Activated CD4-positive, alpha-beta T cell treated with anti-CD3 and anti-CD28 coated beads, Interleukin-2, amount 50 U/mL, for 16 hours (primary cell): ENCODE measurements at places on chromosomes 12 and 14.

GRCh38 chr12:85836197-85837090 lies at the start of gene RASSF9:
RASSF9 (minus strand) TSS chr12:85836409; CDS start chr12:85836201, 208 bp downstream.
- DNase-seq: no peak

DNA sequence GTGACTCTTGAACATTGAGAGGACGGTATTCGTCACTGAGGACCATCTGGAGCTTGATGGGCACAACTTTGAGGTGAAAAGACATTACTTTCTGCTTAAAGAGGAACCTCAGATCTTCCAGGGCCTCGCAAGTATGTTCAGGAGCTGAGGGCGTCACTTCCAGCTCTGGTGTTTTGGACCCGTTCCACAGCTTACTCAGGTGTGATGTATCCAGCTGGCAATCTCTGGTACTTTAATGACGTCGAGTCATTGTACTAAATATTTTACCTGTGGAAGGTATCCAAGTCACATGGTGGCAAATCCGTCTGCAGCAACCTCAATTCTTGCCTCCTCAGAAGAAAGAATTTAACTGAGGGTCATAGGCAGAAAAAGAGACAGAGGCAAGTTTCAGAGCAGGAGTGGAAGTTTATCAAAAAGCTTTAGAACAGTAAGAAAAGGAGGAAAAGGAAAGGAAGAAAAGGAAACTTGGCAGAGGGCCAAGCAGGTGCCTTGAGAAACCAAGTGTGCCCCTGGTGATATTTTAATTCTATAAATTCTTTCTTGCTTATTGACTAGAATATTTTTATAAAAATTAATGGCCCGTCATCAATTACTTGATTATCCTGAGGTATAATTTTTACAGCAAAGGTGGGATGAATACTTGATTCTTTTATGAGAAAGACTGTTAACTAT lies 250.6 kb downstream of the AEBP2 start:
- no peak for DNase-seq

GRCh38 chr12:58443273-58443980 lies 476.9 kb downstream of the LRIG3 start:
- DNase-seq: peak; percentile 21

DNA sequence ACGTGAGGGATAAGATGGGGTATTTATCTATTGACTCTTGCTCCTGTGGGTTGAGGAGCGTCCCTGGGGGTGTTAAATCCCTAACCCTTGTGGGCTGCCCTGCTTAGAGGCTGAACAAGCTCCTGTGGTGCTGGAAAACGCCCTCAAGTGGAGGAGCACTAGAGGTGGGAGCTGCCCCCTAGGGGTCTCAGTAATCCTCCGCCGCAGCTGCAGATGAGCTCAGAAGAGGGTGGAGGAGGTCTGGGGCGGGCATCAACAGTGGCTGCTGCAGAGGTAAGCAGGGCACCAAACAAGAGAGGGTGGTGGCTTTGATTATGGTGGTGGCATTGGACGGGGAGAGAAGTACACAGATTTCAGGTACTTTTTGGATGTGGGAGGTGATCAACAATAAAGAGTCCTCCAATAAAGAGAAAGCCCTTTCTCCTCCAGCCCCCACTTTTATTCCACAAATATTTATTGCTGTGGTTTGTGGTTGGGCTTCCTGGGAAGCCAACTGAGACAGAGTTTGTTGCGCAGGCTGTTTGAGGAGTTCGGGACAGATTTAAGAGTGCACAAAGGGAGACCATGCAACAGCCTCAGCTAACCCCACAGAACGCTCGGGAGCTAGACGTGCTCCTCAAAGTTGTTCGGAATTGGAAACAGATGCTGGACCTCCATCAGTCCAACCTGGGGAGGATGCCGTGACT lies 179.9 kb downstream of the ADCK1 start:
- DNase-seq: no peak

DNA sequence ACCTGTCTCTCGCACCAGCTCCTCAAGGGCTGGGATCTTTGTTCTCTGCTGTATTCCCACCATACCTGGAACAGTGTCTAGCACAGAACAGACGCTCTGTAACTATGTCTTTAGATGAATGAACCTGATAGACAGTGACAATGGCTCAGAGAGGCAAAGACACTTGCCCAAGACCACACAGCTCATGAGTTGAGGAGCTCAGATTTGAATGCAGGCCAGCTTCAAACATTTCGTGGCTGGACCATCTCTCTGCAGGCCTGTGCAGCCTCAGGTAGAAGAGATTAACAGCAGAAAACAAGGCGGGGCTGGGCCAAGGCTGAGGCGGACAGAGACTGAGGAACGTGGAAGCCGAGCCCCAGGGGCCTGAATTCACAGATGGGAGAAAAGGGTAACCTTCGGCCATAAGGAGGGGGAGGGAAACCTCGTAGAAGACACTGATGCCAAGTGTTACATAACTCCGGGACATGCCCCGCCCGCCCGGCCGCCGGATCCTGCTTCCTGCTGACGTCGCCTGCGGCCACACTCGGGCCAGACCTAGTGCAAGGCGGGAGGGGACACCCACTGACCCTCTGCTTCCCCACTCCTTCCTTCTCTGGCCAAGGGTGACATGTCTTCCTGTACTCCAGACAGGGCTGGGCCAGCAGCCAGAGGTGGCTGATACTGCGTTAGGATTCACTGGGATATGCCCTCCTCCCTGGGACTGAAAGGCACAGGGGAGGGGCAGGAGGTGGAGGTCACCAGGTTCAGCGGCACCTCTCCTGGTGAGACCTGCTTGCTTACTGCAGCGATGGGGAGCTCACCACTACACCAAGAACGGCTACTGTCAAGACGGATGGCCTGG lies 86.8 kb downstream of the RFLNA start:
- DNase-seq: no peak

DNA sequence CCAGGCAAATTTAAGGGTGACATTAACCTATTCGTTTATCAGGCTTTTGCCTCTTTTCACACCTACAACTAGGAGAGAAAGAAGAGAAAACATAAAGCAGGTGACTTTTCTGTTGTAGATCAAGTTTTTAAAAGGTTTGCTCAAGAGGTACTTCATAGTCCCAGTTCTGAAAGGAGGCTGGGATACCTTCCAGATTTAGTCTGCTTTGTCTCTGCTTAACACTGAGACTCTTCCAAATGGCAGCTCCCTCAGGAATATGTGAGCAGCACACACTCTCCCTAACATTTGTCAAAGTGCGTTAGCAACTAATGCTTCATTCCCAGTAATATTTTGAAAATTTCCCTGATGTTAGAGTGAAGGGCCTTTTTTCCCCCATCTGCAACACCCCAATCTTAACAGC lies 133.7 kb upstream of the RASSF8 start:
- DNase-seq: no peak

GRCh38 chr12:1108276-1108675 lies 117.3 kb downstream of the ERC1 start:
- DNase-seq: no peak

DNA sequence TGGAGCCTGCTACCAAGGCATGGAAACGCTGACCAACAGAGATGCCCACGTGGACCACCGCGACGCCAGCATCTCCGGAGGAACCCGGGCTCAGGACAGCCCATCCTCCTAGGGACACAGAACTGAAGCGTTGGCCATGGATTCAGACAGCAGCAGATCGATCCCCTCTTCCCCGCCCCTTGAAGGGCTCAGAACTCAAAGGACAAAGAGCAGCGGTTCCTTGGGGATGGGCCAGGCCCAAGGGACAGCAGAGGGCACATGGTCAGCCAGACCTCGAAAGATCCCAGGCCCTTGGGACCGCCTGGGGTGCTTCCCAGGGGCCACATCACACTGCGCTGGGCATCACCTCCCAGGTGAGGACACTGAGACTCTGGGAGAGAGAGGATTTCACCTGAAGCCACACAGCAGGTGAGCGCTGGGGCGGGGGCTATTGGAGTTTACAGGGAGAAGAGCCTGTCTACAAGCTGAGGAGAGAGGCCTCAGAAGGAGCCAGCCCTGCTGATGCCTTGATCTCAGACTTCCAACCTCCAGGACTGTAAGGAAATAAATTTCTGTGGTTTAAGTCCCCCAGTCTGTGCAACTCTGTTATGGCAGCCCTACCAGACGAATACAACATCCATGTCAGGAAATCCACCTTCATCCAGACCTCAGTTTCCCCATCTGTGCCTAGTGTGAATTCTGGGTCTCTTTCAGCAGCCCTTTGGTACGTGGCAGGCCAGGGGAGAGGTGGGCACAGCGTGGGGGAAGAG lies 49.4 kb downstream of the CCNK start:
- DNase-seq: no peak

DNA sequence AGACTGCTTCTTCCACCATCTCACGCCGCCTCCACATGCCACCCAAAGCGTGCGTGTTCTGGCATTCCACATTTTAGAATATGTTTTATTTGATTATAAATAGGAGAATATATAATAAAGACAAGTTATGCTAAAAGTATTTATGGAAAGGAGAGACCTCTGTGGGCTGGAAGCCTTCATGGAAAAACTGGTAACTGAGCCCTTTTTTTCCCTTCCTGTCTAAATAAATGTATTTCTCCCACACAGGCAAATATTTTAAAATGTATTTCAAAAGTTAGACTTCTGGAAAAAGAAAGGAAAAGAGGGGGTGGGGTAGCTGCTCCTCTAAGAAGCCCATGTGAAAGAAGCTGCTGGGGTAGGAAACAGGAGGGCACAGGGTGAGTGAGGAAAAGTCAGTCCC lies 16.1 kb upstream of the NR4A1 start:
- DNase-seq: no peak

- no peak for DNase-seq
Measured at GRCh38 chr12:96424601-96425000, 24.4 kb upstream of the CDK17 start.

DNA sequence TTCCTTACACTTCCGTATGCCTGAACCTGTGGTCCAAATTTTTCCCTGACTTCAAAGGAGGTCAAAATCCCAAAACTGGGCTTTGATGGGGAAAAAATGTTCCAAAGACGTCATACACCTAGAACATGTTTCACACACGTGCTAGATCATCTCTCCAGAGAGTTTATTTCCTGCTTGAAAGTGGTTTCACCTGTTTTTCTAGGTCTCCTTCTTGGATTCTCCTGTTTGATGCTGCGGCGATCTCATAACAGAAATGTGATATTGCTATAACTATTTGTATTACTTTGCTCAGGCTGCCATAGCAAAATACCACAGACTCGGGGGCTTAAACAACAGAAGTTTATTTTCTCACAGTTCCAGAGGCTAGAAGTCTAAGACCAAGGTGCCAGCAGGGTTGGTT lies 19.7 kb upstream of the TMCC3 start:
- DNase-seq: no peak

DNA sequence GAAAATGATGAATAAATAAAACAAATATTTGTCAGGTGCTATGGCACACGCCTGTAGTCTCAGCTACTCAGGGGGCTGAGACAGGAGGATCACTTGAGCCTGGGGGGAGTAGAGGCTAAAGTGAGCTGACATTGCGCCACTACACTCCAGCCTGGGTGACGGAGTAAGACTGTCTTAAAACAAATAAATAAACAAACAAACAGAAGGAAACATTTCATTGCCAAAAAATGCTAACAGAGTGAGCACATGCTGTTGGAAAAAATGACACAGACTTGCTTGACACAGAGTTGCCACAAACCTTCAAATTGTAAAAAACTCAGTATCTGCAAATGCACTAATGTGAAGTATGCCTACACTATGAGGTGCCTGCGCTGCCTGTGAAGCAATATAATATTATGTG lies 50.8 kb upstream of the AP4S1 start:
- DNase-seq: no peak

DNA sequence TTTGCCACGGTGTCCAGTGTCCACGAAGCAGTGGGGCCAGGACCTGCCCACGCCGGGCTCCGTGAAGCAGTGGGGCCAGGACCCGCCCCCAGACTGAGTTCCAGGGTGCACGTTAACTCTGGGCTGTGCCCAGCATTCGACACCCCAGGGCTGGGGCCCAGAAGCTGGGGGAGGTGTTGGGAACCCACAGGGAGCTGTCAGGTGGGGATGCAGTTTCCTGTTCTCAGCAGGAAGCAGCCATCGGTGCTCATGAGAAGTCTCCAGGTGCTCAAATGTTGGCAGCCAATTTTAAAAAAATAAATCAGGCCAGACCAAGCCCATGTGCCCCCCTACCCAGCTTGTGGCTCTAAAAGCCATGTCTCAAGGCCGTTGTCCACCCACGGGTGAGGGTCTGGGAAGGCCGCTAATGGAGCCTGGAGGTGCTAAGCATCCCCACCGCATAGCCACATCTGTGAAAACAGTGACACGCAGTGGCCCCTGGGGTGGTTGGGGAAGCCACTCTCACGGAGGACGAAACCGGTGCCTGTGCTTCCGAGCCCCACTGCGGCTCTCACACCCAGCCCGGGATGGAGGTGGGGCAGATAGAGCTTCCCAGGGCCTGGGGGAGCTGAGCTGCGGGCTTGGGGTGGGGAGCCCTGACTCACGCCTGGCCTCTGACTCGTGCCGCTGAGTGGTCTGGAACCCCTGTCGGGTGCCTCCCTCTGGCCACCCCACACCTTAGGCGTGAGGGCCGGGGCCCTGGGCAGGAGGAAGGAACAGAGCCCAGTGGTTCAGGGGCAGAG lies 53.5 kb downstream of the FBRSL1 start:
- DNase-seq: no peak

- no peak for DNase-seq
Measured at GRCh38 chr14:24074625-24075484, 3.5 kb downstream of the CPNE6 start.

GRCh38 chr12:41509271-41510055 lies 321.3 kb downstream of the PDZRN4 start:
- DNase-seq: no peak

DNA sequence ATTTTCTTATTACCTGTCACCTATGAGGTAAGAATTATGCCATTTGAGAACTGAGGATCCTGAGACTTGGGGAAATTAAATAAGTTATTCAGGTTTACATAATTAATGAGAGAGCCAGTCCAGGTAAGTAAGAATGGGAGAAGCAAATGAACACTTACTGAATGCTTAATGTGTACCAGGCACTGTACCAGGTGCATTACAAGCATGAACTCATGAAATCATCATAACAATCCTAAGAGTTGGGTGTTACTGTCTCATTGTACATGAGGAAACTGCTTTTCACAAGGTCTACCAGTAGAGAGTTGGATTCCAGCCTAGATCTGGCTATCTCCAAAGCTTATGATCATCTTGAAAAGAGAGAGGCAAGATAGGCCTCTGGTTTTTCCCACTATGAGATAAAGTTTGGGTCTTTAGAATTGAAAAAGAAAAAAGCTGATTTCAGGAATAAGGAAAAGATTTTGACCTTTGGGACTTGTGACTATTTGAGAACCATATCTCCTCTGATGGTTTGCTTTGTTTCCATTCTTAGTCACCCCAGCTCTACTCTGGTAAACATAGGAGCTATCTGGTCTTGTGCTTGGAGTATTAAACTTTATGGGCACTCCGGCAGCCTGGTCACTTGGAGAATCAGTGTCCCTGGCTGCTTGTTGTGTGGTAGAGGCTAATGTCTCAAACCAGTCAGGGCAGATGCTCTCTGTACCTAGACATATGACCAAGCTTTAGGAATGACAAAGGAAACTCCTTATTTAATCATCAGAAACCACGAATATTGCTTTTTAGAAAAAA lies 48.0 kb downstream of the PTHLH start:
- no peak for DNase-seq

DNA sequence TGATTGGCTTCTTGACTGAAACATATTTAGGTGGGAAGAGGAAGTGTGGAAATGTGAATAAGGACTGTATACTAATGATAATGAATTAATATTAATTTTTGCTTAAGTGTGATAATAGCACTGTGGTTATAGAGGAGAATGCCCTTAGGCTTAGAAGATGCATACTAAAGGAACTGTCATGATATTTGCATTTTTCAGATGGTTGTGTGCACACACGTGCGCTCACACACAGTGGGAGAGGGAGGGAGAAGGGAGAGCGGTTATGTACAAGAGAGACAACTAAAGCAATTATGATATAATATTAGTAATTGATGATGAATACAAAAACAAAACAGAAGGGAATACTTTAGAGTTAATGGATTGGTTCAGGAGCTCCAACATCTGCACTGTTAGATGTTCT lies 54.2 kb downstream of the RCOR1 start:
- no peak for DNase-seq
